Nasal cavity respiratory epithelium epithelial cell of viscerocranial mucosa (primary cell): ENCODE measurements at places on chromosomes 12 and 14. TPM values are rescaled to one million over a fixed set of nuclear protein-coding genes. Genes with fewer than 3 reads are reported as not detected.

RNF212B gene
- total RNA-seq = not detected in 2 replicates

FAM186B gene
- total RNA-seq = 0.34 and 0.57 TPM in 2 replicates

GPD1 gene
- under 0.01 and 0.07 TPM in 2 replicates for total RNA-seq

KLHL33 gene
- total RNA-seq = not detected in 2 replicates

FOXN4 gene
- total RNA-seq = not detected in 2 replicates

DRAM1 gene
- total RNA-seq = 6.5 and 20.0 TPM in 2 replicates

PYGL gene
- 105 and 139 TPM in 2 replicates for total RNA-seq

TAS2R9 gene
- 0.14 TPM in 1 of 2 replicates, not detected in the other for total RNA-seq

OR6C76 gene
- total RNA-seq = not detected in 2 replicates

TMEM132C gene
- not detected in 2 replicates for total RNA-seq

TROAP gene
- 0.07 and 3.1 TPM in 2 replicates for total RNA-seq

GALC gene
- total RNA-seq = 12.6 and 21.1 TPM in 2 replicates

SLC5A8 gene
- total RNA-seq = not detected in 2 replicates

WNT5B gene
- total RNA-seq = 2.1 and 5.6 TPM in 2 replicates
